ENCODE measurements at places on chromosomes 13 and 19.

DNA sequence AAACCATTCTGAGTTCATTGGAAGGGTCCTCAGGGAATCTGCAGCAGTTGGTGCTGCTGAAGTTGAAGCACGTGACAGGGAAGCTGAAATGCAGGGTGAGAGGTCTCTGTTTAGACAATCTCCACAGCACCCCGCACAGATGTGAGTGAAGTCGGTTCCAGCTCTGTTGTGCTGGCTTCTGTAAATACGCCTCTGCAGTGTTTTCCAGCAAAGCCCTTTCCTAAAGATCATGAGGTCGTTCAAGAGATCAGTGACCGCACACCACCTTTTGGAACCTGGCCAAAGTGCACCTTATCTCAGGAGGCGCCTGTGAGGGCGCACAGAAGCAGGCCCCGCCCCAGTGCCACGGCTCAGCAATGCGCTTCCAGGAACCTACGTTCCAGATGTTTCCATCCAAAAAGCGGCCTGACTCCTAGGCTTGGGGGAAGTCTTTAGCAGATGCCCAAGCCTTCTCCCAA lies 10.8 kb downstream of the CUL4A start:
- DNase-seq = no peak

DNA sequence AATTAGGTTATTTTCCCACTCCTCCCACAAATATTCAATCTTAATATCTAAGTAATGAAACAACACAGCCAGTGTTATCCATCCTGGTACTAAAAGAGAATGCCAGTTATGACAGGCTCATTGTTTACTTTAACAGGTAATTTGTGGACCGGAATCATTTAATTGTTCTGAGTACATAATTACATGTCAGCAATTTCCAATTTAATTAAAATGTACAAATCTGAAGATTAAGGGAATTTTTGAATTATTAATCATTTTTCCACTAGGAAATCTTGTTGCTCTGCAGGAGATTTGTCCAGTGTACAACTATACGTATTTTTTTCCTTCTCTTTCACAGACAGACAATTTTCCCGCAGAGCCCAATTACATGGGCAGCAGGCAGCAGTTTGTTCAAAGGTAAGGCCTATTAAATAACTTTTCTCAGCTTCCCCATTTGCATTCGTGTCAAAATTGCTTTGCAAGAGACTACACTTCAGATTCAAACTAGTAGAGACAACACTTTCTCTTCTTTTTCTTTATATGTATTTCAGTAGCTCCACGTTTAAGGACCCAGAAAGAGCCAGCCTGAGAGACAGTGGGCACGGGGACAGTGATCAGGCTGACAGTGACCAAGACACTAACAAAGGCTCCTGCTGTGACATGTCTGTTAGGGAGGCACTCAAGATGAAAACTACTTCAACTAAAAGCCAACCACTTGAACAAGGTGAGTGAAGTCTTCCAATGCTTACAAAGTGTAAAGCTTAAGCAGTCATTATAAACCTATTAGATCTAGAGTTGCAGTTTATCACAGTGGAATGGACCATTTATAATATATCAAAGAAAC lies 34.8 kb downstream of the PCDH17 start:
- no peak for DNase-seq

DNA sequence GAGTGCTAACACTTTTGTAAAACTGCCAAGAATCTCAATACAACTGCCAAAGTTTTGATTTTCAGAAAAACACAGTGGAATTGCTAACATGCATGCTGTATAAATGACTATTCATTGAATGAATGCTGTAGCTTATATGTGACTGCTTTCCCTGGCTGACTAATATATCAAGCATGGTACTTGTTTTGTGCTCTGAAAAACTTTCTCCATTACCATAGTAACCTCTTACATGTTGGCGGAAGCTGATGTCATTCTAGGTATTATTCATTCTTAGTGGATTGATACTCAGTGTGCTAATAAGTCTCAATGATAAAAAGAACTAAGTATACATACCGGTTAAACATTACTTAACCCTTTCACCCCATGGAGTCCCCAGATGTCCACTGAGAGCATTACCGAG lies 166.1 kb upstream of the MYO16 start:
- DNase-seq = no peak

DNA sequence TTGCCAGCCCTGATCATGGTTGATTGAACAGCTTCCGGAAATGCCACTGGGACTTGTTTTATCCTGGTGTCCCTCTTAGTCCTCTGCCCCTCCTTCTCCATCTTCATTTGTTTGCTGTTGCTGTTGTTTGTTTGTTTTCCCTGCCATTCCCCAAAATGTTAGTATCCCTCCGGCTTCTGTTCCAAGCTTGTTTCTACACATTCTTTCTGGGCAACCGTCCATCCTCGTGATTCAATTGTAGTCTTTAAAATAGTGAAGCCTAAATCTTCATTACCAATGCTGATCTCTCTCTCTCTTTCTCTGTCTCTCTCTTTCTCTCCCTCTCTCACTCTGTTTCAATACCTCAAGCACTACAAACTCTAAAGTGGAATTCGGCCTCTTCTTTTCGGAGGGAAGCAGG lies 649.3 kb upstream of the ARGLU1 start:
- DNase-seq = no peak

All from HTR-8/SVneo (cell line).